ENCODE measurements at places on chromosomes 6 and 20. TPM values are rescaled to one million over a fixed set of nuclear protein-coding genes. Genes with fewer than 3 reads are reported as not detected.

TCP11 gene
- total RNA-seq = 0.07 TPM

NOX3 gene
- total RNA-seq = not detected

HSPA1L gene
- total RNA-seq = 2.2 TPM

ORC3 gene
- 23.1 TPM for total RNA-seq

SLC32A1 gene
- not detected for total RNA-seq
